ENCODE measurements at places on chromosomes 2 and 18.
A peak's percentile ranks its signal among the peaks of the same experiment; 100 is the strongest.

DNA sequence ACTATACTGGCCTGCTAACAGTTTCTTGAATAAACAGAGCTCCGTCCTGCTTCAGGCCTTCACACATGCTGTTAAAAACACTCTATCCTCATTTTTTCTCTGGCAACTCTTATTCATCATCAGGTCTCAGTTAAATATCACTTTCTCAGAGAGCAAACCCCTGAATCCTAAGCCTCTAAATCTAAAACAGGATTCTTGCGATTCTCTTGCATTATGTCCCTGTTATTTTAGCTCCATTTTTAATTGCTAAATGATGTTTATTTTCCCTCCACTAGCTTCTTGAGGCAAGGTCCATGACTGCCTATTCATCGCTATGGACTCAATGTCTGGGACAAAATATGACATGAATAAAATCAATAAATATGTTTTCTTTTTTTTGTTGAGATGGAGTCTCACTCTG lies 190.7 kb upstream of the SMAD7 start:
- no peak for DNase-seq

DNA sequence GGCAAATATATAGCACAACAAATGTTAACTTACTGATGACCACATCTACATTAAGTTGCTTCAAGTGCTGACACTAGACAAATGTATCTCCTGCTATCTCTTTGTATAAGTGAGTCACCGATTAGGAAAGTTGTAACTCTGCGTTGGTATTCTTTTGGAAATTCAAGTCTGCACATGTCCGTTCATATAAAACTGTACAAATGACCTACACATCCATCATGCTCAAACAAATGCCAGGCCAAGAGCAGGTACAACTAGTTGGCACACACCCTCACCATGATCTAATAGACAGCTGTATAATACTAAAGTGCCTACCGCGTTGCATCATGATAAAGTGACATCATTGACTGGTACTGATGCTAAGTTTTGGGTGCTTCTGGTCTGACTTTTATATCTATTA lies 141.1 kb downstream of the RBMS1 start:
- DNase-seq, result peak; percentile 74

GRCh38 chr2:159095813-159096212 lies 127.4 kb downstream of the TANC1 start:
- no peak for DNase-seq

- peak; percentile 80 for DNase-seq
Measured at GRCh38 chr2:102144128-102144527, 1.6 kb downstream of the IL1R1 start.

DNA sequence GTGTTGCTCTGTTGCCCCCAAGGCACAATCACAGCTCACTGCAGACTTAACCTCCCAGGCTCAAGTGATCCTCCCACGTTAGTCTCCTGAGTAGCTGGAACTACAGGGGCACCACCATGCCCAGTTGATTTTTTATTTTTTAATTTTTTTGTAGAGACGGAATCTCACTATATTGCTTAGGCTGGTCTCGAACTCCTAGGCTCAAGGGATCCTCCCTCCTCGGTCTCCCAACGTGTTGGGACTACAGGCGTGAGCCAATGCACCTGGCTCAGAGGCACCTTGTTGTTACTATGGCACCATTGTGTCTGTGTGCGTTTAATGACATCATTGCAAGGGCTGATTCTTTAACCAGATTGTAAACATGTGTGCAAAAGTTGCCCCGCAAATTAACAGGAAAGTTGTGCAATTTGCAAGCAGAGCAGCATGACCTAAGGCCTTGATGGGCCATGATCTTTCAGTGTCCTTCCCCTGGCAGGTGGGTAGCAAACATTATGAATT lies 22.6 kb downstream of the TCF23 start:
- no peak for DNase-seq

GRCh38 chr2:59461127-59461526 lies 1092.3 kb downstream of the BCL11A start:
- DNase-seq, result no peak

- peak; percentile 59 for DNase-seq
Measured at GRCh38 chr2:173656086-173656485, 301.4 kb downstream of the CDCA7 start.

GRCh38 chr18:23499291-23499781 lies 4.0 kb upstream of the RMC1 start:
- DNase-seq, result peak; percentile 30

- no peak for DNase-seq
Measured at GRCh38 chr2:68088940-68089339, 26.1 kb upstream of the C1D start.

DNA sequence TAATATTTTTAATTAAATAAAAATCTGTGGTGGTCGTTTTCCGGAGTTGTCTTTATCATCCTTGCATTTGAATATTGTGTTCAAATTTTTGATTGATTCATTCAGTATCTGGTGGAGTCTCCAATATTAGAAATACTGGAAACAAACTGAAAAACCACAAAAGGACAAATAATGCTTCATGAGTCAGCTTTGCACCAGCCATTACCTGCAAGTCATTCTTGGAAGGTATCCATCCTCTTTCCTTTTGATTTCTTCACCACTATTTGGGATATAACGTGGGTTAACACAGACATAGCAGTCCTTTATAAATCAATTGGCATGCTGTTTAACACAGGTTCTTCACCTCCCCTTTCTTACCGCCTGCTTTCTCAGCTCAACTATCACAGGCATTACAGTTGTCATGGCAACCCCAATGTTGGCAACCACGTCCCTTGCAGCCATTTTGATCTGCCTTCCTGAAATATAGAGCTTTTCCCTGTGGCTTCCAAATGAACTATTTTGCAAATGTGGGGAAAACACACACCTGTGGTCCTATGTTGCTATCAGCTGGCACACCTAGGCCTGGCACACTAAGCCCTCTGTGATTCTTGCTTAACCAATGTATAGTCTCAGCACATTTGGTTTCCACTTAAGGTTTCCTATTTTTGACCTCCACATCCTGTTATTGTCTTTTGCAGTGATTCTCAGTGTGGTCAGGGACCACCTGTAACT lies 6.5 kb downstream of the CTLA4 start:
- DNase-seq, result no peak

DNA sequence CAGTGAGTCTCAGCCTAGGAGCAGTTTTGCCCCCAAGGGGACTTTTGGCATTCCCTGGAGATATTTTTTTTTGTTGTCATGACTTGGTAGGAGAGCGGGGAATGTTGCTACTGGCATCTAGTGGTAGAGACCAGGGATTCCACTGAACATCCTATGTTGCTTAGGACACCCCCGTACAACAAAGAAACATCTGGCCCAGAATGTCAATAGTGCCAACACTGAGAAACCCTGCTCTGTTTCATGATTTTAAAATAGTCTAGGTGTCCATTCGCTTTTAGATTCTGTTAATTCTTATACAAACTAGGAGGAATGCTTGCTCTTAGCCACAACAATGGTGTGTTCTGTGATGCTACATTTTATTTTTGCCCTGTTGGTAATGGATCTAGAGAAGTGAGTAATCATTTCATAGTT lies 225.8 kb upstream of the SIX3 start:
- DNase-seq, result peak; percentile 53

GRCh38 chr2:98478088-98478551 lies 33.5 kb downstream of the INPP4A start:
- no peak for DNase-seq

DNA sequence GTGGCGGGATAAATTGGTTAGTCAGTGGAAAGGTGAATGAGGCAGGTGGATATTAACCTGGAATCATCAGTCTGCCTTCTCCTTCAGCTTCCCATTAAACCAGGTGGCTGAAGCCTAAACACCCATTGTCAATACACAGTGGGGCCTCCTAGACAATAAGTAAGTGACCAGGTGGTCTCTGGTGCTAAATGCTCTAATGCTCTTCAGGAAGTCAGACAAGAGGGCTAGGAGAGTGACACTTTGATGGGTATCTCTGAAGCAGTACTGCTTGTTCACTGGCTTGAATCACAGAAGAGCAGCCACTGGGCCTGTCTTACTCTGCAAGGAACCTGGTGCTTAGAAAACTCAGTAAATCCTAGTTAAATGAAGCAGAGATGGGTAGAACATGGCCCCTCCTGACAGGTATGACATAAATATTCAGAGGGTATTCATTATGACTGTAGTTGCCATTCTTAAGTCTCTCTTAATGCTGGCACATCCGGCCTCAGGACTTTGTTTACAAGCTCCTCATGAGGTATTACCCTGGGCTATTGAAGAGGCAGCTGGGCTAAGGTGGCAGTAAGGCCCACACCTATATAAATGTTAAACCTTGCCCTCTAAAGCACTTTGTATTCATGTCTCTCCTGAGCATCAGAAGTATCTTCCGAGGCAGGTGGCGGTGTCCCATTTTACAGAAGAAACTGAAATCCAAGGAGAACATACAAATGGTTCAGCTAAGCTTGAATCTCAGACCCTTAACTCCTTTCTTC lies 104.9 kb downstream of the NCK2 start:
- no peak for DNase-seq

- peak; percentile 72 for DNase-seq
Measured at GRCh38 chr2:208373460-208374089, 33.0 kb upstream of the PTH2R start.

DNA sequence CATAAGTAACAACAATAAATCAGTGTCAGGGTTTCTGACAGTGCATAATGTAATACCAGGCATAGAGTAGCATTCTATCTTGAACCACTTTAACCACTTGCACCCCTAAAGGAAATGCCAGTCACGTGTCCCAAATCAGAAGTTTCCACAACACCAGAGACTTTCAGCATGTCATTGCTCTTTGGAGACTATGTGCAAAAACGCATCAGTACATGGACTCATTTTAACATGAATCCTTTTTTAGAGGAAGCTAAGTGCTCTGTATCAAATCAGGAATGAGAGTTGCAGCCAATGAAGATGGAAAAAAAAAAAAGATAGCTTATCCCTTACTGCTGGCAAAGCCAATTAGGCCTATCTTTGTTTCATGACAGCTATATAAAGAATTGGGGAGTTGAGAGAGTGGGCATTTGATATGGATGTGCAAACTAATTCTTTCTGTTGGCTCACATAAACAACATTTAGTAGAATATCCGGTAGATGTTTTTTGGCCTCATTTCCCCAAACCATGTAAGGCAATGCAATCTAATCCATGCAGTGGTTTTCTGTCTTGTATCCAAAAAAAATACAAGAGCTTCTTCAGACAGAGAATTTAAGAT lies 353.1 kb downstream of the IRS1 start:
- DNase-seq, result peak; percentile 76

GRCh38 chr2:8036366-8036765 lies 645.5 kb upstream of the ID2 start:
- DNase-seq, result no peak

GRCh38 chr18:10010611-10011015 lies 96.8 kb downstream of the VAPA start:
- DNase-seq, result peak; percentile 95

- no peak for DNase-seq
Measured at GRCh38 chr2:45640576-45640975, 10.9 kb upstream of the PRKCE start.

DNA sequence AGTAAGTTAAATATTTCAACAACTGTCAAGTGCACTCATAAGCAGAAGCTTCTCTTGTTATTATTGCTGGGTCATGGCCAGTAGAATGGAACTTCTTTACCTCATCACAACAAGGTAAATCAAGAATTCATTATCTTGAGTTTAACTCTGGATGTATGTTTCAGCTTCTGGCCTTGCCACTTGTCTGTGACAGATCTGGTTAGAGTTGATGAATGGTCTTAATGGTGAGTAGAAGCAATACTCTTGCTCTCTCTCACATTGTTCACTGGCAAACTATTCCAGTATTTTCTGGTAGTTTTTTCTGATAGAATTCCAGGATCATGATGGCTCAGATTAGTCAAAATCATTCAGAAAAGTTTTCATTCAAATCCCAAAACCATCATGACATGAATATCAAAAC lies 51.3 kb upstream of the NR4A2 start:
- DNase-seq, result no peak

GRCh38 chr2:220521551-220521950 lies 894.1 kb downstream of the SLC4A3 start:
- no peak for DNase-seq

- no peak for DNase-seq
Measured at GRCh38 chr2:48529676-48530032, 300 bp upstream of the STON1 start.

DNA sequence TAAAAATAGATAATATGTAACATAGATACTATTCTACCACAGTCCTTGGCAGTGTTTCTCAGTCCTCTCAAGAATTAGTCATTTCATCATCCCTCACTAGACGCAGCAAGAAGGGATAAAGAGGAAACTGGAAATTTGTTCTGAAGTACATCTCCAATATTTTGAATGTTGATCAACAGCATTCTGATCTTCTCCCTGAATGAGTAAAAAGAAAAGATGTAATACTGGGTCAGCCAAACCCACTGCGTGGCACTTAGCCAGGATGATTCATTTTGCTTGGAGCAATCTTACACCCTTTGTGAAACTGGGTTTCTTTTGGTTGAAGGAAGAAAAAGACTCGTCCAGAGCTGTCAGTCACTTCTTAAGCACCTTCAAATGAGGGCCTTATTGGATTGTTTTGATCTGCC lies 54.1 kb downstream of the TAF1B start:
- DNase-seq, result peak; percentile 93

- DNase-seq, result no peak
Measured at GRCh38 chr18:647304-647703, 10.1 kb upstream of the TYMS start.

- DNase-seq, result no peak
Measured at GRCh38 chr18:3611313-3612090, 161.5 kb downstream of the TGIF1 start.

GRCh38 chr2:174334781-174335251 lies at the start of gene SP9:
TSS of gene SP9 (plus strand) at chr2:174334954. CDS start at chr2:174335093, 139 bp downstream.
- peak; percentile 38 for DNase-seq

GRCh38 chr2:48357351-48357750 lies 172.6 kb upstream of the STON1 start:
- no peak for DNase-seq

- DNase-seq, result no peak
Measured at GRCh38 chr2:49686291-49686690, 532.0 kb upstream of the FSHR start.

DNA sequence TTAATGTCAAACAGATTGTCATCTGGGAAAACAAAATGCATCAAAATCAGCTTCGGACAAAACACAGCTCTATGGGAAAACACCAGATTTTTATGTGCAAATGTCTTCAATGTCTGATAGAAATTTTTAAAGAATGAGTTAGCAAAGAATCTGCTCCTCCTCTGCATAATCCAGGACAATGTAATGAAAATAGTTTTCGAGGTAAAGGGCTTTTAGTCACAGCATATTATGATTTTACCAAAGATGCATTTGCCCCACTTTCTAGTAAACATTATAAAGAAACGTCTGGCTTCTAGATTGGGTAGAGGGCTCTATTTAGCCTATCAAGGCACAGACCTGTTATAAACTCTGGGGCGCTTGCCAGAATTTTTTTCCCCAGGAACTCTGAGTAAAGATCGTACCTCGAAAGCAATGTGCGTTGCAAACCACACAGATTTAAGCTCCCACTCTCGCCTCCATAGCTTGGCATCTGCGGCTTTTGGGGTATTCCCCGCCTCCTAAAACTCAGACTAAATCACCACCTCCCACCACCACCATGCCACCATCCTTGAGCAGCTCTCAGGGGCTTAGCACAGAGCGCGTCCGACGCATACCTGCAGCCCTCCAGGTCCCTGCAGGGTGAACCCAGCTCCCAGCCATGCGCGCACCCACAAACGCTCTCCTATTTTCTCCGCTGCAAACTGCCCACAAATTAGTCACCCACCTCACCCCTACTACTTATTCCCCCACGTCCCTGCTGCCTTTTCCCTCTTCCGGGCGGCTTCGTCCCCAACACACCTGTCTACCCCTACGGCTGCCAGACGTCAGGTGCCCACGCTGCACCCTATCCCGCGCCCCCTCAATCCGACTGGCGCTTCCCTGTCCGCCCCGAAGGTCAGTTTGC lies 829 bp downstream of the ACVR1C start:
- no peak for DNase-seq

GRCh38 chr2:148096012-148096411 lies 75.1 kb downstream of the MBD5 start:
- DNase-seq, result peak; percentile 29

Data from fibroblast of pulmonary artery (primary cell).